Activated CD4-positive, CD25-positive, alpha-beta regulatory T cell treated with anti-CD3 and anti-CD28 coated beads, Interleukin-2, amount 50 U/mL, for 16 hours (primary cell): ENCODE measurements at places on chromosomes 12 and 14.

DNA sequence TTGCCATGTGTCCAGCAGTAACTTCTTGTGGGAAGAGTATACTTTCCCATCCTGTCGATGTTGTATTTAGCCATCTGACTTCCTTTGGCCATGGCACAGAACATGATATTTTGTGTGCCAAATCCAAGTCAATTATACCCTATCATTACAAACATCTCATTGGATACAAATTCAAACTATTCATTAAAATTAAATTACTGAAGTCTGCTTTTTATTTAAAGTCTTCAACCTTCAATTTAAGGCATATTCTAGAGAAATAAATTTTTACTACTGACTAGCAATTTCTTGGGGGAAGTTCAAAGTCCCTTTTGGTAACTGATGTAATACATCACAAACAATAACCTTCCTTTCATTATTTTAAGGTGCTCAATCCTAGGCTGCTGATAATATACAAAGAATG lies 192.6 kb downstream of the SLC6A15 start:
- no peak for DNase-seq

DNA sequence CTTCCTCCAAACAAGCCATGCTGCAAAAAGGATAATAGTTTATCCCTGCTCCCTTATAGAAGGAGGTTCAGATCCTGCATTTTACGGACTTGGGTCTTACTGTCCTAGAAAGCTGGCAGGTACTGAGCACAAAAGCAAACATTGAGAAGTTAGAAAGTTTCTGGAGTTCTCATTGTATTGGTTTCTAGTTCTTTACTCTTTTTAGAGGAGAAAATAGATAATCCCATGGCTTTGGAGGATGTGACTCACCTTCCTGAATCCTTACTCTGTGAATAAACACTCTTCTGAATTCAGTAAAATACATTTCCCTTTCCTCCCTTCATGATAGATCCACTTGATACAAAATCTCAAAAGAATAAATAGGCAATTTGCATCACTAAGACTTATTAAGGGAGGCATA lies 188.9 kb downstream of the NPAS3 start:
- DNase-seq = no peak

DNA sequence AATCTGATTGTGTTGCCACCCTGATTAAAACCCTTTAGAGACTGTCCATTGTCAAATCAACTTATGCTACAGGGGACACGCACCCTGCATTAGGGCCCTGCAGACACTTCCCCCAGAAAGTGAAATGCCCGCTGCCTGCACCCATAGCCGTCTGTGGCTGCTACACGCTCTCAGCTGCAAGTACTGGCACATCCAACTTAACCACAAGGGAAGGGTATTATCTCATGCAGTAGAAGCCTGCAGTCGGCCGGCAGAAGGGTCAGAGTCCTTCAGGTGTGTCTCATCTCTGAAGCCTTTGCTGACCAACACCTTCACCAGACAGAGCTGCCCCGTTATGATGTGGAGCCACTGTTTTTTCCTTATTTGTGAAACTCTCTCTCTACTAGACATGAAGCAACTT lies 20.8 kb downstream of the CFAP251 start:
- no peak for DNase-seq

GRCh38 chr12:50103767-50104321 lies at the start of gene GPD1:
TSS of gene GPD1 (plus strand) at chr12:50104008. CDS start at chr12:50104051, 43 bp downstream.
- DNase-seq = no peak

GRCh38 chr12:442235-442884 lies 17.4 kb upstream of the B4GALNT3 start:
- DNase-seq = no peak

DNA sequence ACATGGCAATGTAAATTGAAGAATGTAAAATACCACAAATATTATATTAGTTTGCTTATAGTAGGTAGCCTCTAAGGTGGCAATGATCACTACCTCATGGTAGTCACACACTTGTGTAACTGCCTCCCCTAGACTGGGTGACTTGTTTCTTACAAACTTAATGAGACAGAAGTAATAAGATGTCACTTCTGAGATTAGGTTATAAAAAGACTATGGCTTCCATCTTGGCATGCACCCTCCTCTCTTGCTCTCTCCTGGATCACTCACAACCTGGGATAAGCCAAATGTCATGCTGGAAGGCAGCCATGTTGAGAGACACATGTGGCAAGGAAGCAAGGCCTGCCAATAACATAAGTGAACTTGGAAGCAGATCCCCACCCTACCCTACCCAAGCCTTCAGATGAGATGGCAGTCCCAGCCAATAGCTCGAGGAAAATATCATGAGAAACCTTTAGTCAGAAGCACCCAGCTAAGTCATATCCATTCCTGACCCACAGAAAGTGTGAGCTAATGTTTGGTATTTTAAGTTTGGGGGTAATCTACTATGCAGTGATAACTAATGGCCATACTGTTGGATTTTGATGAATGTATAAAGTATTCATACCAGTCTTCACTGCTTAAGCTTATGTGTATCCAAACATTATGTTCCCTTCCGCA lies 43.3 kb downstream of the PPP1R12A start:
- DNase-seq = no peak

GRCh38 chr14:76015668-76016067 lies 30.1 kb downstream of the IFT43 start:
- no peak for DNase-seq

GRCh38 chr12:82359115-82359478 lies 768 bp downstream of the METTL25 start:
- no peak for DNase-seq

GRCh38 chr14:59107819-59108218 lies 80.6 kb upstream of the DAAM1 start:
- no peak for DNase-seq

GRCh38 chr12:57027805-57028153 lies 11.4 kb upstream of the TAC3 start:
- no peak for DNase-seq

DNA sequence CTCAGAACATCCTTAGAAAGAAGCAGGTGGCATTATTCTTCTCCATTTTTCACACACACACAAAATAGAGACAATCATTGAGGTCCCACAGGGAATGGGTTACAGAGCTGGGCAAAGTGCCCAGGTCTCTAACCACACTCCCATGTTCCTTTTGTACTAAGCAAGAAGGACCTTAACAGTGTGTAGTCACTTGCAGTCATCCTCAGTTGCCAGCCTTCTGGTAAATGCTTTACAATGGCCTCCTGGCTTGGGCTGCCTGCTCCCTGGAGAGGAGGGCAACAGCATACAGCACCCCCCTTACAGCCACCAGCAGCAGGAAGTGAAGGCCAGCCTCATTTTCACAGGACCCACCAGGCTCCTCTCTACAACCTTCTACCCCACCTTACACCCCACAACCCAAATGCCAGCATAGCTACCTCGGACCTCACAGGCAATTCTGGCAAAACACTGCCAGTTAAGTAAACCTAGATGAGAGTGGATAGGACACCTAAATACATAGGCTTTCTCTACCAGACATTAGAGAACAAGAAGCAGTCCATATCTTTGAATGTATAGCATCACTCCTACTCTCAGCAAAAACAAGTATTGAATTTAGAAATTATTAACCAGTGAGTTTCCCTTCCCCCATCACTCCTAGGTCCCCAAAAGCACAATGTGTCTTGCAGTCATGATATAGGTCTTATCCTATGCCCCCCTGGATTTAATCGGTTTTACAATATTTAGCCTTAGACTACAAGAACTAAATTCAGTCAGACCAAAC lies 88.1 kb downstream of the PPP2R5E start:
- DNase-seq = no peak

DNA sequence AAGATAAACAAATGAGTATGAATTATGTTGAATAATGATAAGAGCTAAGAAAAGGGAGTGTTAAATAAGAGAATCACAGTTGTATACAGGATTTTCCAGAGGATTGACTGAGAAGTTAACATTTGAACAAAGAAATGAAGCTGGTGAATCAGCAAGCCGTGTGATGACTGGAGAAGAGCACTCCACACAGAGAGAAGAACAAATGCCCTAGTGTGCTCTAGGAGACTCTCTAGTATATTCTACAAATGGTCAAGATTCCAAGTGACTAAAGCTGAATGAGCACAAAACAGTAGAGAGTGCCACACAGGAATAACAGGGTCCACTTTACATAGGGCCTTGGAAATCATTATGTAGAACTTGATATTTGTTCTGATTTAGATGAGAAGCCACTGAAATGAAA lies 587.1 kb upstream of the ATXN7L3B start:
- DNase-seq = no peak

DNA sequence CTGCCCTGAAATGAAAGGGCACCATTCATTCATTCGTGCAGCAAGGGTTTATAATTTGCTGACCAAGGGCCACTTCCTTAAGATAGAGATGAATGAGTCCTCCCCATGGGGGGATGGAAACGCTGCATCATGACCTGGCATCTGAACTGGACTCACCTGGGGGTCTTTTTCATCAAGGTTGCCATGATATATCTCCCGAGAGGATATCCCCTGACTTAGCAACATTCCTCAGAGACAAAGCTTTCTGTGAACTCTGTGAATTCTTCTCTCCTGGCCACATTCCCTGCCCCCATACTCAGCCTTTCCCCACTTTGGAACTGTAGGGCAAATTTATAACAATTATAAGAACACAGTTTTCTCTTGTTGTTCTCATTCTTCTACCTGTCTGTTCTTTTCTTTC lies 30.8 kb downstream of the SRRM4 start:
- DNase-seq = no peak

DNA sequence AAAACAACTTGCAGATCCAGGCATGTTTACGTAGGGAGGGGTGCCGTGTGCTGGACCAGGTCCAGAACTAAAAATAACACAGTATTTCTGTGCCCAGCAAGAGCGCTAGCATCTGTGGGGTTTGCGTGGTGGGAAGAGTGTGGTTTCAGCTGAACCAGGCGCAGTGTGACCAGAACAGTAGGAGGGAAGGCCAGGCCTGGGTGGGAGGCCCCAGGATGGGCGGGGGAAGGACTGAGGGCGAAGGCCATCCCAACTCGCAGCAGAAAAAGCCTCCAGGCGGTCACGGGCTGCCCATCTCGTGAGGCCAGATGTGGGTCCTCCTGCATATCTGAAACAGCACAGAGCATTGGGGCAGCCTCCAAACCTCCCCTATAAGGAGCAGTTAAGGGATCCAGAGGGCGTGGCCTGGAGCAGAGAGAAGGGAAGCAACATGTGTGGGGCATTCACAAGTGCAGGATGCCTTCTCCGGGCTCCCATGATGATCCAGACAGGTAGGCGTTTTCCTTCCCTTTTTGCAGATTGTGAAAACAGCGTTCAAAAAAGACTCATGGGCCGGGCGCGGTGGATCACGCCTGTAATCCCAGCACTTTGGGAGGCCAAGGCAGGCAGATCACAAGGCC lies 17.8 kb upstream of the CD9 start:
- no peak for DNase-seq

- no peak for DNase-seq
Observed at GRCh38 chr12:78209846-78210505, 379.3 kb downstream of the NAV3 start.

GRCh38 chr12:103331643-103332042 lies 164.1 kb downstream of the C12orf42 start:
- no peak for DNase-seq

DNA sequence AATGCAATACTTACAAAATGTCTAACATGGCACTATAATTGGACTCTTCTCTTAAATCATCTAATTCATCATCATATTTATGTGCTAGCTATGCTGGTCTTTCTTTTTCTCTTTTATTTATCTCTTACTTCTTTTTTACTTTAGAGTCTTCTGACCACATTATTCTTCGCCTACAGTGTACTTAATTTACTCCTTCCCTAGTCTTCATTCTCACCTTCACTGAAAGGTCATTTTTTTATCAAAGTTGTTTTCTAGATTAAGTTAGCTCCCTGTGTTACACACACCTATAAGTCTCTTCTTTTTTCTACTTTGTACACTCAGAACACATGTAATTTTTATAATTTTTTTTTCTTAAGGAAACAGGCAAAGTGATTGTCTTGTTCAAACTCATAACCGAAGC lies 1351.2 kb downstream of the FSCB start:
- no peak for DNase-seq

DNA sequence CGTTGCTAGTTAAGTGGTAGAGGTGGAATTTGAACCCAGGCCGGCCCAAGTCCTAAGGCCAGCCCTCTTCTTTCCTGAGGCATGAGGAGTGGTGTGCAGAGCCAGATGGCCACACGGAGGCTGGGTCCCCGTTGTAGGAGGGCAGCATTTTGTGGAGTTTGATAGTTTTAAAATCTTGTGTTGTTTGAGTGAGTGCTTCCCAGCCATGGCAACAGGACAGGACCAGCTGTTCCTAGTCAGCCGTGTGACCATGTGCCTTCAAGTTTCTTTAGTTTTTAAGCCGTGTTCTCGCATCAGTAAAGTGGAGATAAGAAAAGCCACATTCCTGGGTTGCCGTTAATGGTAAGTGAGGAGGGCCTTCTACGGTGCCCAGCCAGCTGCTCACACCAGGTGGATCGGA lies 44.4 kb downstream of the UBE3B start:
- DNase-seq = no peak

- DNase-seq = no peak
Observed at GRCh38 chr12:122523280-122523679, 3.5 kb downstream of the RSRC2 start.

DNA sequence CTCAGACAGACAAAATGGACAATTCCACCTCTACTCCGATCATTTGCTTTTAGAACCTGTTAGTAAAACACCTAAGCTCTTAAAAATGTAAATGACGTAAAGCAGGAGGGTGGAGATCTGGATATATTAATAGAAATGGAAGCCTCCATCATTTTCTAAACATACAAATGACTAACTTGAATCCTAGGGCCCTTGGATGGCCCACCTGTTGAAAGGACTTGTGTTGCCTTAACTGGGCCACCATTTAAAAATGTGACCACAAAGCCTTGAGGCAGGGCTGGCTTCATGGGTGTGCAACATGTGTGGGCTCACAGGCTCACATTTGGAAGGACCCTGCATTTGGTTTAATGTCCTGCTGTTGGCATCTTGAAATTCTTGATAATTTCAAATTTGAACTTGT lies 131.5 kb upstream of the PRMT8 start:
- no peak for DNase-seq

GRCh38 chr12:72189266-72189665 lies 82.9 kb upstream of the TRHDE start:
- DNase-seq = no peak

DNA sequence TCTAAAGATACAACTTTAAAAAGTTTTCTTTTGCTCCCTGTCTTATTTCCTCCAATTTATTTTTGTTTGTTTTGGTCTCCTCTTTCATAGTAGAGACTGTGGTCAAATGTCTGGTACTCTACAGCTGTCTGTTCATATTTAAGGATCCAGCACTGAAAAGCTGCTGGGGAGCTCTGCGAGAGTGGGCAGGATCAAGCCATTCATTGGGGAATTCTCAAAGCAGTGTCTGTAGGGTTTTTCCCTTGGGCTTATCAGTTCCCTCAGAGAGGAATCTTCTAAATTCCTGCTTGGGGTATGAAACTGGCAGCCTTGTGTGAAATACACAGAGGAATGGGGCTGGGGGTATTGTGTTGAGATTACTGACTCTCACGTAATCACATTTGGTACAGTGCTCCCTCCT lies 52.3 kb downstream of the FNTB start:
- DNase-seq = no peak

GRCh38 chr12:123346946-123347345 lies 17.7 kb downstream of the SBNO1 start:
- DNase-seq = no peak

GRCh38 chr14:98803196-98803595 lies 468.8 kb downstream of the BCL11B start:
- no peak for DNase-seq
